LoVo (cell line): ENCODE measurements at places on chromosomes 2 and 18.

- no peak for DNase-seq
Observed at GRCh38 chr2:222709191-222709891, 37.9 kb downstream of the MOGAT1 start.

GRCh38 chr2:105718846-105719481 is 25.7 kb upstream of the NCK2 start:
- no peak for DNase-seq

- DNase-seq = no peak
Observed at GRCh38 chr18:36127836-36128529, 1.2 kb downstream of the SLC39A6 start.

DNA sequence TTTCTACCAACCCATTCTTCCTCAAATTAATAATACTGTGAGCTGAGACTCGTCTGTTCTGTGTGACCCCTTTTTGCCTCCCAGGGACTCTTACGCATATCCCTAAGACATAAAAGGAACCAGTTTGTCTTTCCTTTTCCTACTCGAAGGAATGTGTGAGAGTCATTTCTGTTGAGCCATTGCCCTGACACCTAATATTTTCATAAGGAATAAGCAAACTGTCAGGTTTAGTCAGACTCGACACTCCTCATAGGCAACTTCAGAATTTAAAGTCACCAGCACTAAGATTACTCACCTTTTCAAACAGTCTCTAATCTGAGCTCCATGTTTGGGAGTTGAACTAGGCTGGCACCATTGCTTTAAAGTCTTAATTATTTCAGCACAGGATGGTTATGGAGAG is 305.5 kb downstream of the IKZF2 start:
- no peak for DNase-seq

GRCh38 chr2:227783404-227784138 is 30.1 kb upstream of the CCL20 start:
- DNase-seq = no peak

GRCh38 chr18:66342577-66342976 is 261.3 kb downstream of the CDH19 start:
- no peak for DNase-seq

- DNase-seq = no peak
Observed at GRCh38 chr2:168315331-168316072, 68.1 kb upstream of the STK39 start.
